ENCODE measurements at places on chromosomes 3 and 15. TPM values are rescaled to one million over a fixed set of nuclear protein-coding genes. Genes with fewer than 3 reads are reported as not detected.

GRCh38 chr15:101617390-101617965, 34.7 kb downstream of the TM2D3 start:
- no peak for DNase-seq

SCN5A gene
- total RNA-seq = 1.9 TPM

DNA sequence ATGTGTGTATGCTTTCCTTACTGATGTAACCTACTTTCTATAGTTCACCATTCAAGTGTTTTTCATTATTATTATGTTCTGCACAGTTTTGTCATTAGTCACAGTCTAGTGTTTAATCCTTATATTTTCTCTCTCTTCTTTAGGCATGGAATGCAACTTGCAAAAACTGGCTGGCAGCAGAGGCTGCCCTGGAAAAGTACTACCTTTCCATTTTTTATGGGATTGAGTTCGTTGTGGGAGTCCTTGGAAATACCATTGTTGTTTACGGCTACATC, 6.9 kb downstream of the SUCNR1 start:
- no peak for DNase-seq

TADA3 gene
- total RNA-seq = 62.7 TPM

DNA sequence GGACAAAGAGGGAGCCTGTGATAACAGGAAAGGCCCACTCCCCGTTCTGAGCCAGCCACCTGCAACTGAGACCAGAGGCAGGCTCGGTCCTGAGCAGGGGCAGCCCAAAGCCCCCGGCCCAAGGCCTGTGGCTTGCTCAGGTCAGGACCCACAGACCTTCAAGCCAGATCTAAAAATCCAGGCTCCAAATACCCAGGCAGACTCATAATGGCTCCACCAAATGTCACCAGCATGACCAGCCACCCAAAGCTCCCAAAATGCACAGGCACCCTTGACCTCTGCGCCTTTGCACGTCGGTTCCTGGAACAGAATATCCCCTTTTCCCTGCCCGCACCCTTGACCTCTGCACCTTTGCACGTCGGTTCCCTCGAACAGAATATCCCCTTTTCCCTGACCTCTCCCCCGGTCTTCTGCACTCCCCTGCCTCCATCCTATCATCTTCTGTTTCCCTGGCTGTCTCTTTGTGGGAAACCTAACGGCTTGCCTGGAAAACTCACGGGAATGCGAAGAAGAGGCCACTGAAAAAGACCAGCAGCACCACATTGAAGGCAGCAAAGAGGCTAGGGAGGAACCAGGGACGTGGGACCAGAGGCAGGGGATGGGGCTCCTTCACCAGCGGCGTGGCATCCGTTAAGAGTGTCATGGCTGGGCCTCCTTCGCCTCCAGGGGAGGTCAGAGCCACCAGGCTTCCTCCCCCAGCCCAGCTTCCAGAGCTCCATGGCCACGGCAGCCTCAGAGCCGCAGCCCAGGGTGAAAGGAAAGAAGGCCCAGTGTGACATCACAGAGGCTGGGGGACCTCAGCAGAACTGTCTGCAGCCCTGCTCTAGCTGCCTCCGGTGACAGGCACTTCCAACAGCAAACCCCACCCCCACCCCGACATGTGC, at the start of gene ZDHHC19:
TSS of gene ZDHHC19 (minus strand) at position 728 of the 884 bp plus-strand sequence. CDS start at position 643, 85 bp downstream.
- no peak for DNase-seq

GOLGB1 gene
- 70.1 TPM for total RNA-seq

DNA sequence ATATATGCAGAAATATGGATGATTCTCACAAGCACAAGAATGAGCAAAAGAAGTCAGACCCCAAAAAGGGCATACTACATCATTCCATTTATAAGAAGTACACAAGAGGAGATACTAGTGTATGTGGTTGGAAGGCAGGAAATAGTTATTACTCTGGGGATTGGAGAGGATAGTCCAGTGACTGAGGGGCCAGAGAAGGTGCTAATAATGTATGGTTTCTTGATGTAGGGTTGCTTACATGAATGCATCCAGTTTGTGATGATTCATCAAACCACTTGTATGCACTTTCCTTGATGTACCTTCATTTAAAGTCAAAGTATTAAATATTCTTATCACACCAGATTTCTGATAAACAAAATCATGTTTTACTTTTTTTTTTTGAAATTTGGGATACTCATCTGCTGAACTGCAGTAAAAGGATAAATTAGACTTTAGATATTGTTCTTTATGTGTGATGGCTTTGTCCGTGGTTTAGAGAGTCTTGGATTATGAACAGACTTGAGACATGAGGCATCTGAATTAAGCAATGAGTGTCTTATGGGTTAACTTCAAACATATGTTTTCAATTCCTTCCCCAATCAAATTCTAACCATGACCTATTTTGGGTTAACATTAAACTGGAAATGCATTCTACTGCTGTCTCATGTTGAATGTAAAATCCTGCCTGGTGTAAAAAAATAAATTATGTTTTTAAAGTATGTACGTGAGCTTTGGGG, 171.2 kb downstream of the SEMA6D start:
- DNase-seq = no peak
